ENCODE measurements at places on chromosomes 3 and 15.

DNA sequence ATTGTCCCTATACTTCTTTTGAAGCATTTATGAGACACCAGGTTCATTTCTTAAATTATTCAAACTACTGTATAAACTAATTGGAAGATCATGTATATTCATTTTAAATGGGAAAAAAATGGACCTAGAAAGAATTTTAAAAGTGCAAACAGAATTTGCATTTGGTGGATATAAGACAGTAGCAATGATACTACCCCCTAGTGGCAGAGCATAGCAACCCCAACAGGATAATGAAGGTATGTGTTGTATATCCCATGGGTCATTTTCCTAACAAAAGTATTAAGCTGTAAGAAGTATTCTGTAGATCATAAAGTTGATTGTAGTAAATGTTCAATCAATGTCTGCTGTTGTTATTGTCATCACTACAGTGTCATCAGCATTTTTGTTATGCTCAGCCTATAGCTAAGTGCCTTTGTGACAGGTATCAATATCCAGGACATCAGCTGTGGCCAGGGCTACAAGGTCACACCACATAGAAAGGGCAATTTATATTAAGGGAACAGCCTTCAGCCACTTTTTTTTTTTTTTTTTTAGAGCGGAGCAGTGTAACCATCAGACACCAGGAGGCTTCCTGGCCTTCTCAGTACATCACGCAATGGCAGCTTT is 175.8 kb downstream of the FOXB1 start:
- DNase-seq: no peak
- no peaks in the 10 kb centered on the region for H3K36me3 ChIP-seq
- H3K27ac ChIP-seq: no peak overlapping the region
- H3K4me3 ChIP-seq: no peak overlapping the region

- H3K36me3 ChIP-seq: no peaks in the 10 kb centered on the region
- H3K4me3 ChIP-seq: no peak overlapping the region
- peaks cover 8% of the 10 kb centered on the region for H3K4me1 ChIP-seq
- DNase-seq: no peak
- no peak overlapping the region for H3K27ac ChIP-seq
- H3K27me3 ChIP-seq: no peaks in the 10 kb centered on the region
These were observed 14.0 kb upstream of the SMAD3 start for GRCh38 chr15:67051088-67052045.

DNA sequence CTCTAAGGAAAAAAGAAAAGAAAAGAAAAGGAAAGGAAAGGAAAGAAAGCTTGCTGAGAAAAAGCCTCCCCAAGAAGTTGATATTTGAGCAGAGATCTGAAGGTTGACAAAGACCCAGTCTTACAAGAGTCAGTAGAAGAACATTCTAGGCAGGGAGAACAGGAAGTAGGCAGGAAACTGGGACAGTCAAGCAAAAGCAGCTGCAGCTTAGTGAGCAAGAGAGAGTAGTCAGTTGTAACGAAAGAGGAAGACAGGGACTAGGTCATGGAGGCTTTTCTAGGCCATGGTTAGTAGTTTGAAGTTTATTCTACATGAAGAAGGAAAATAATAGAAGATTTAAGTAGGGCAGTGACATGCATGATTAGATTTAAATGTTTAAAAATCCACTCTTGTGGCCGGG is 31.8 kb upstream of the KLHL6 start:
- no peak overlapping the region for H3K27ac ChIP-seq
- no peak overlapping the region for H3K4me3 ChIP-seq
- DNase-seq: no peak
- H3K36me3 ChIP-seq: no peaks in the 10 kb centered on the region
- peaks cover 31% of the 10 kb centered on the region for H3K4me1 ChIP-seq

DNA sequence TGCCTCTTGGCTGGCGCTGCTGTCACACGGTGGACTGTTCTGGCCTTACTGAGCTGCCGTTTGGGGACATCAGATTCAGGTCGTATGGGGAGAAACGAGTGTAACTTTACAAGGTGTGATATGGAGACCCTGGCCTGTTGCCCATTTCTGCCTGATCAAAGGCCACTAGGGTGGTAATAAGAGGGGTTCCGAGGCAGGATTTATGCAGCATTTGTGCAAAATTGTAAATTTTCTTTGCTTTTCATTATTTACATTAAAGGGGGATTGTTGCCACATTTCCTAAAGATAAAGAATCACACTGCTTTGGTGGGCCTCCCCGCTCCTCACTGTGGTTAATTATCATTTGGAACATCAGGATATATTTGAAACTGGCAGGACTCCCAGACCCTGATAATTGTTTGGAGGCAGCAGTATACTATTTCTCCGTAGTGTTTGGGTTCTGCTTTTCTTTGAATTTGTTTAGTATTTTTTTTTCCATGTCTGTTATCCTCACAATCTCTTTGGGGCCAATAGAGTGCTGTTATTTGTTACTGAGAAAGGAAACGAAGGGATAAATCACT is 891 bp downstream of the NXPE3 start:
- H3K36me3 ChIP-seq: no peaks in the 10 kb centered on the region
- peaks cover 38% of the 10 kb centered on the region for H3K4me1 ChIP-seq
- no peak for DNase-seq
- H3K27me3 ChIP-seq: no peaks in the 10 kb centered on the region

GRCh38 chr3:183172051-183172639 is 9.6 kb upstream of the LAMP3 start:
- DNase-seq: no peak
- no peaks in the 10 kb centered on the region for H3K4me1 ChIP-seq
- H3K4me3 ChIP-seq: no peak overlapping the region

- H3K27me3 ChIP-seq: no peaks in the 10 kb centered on the region
- DNase-seq: no peak
- no peaks in the 10 kb centered on the region for H3K36me3 ChIP-seq
- H3K4me1 ChIP-seq: no peaks in the 10 kb centered on the region
- H3K4me3 ChIP-seq: no peak overlapping the region
These were observed 64.7 kb upstream of the CCDC39 start for GRCh38 chr3:180743813-180744590.

DNA sequence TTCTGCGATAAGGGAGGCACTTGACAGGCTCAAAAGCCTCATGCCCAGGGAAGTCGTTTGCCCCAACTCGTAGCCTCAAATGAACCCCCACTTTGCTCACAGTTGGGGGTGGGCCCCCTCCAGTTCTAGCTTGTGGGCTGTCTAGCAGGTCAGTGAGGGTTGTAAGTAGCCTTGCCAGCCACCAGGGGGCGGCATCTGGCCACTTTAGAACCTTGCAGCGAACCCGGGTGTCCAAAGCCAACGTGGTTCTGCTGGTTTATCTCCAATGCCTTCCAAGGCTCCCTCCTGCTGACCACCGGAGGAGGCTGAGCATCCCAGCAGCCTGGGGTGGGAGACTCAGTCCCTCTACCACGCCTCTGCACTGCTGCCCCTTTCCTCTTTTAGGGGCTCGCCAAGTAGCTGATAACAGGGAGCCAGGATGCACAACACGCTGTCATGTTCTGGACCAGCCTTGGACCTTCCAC is 9.2 kb upstream of the RBSN start:
- no peak overlapping the region for H3K4me3 ChIP-seq
- no peak overlapping the region for H3K27ac ChIP-seq
- DNase-seq: peak; percentile 44
- no peaks in the 10 kb centered on the region for H3K36me3 ChIP-seq

- H3K36me3 ChIP-seq: no peaks in the 10 kb centered on the region
- H3K27ac ChIP-seq: no peak overlapping the region
- H3K4me3 ChIP-seq: no peak overlapping the region
- no peaks in the 10 kb centered on the region for H3K27me3 ChIP-seq
- DNase-seq: no peak
These were observed 5.5 kb downstream of the TATDN2 start for GRCh38 chr3:10253731-10254130.

DNA sequence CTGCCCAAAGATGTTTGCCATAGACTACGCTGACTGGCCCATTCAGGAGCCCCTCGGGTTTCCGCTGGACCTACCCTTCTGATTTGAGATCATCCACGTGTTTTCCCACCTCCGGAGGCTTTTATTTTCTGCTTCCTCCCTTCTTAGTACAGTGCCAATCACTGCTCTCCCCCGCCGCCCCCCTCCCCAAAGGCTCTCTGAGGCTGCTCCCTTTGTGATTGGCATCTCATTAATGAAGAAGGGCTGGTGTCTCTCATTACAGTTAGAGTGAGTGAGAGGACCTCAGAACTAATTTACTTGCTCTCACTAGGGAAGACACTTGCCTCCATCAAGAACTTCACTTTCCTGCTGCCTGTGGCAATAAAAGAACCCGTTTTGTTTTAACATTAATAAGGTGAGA is 284.7 kb upstream of the ICE2 start:
- H3K27ac ChIP-seq: no peak overlapping the region
- peaks cover 28% of the 10 kb centered on the region for H3K4me1 ChIP-seq
- H3K4me3 ChIP-seq: no peak overlapping the region
- no peaks in the 10 kb centered on the region for H3K27me3 ChIP-seq
- no peak for DNase-seq

- no peaks in the 10 kb centered on the region for H3K4me1 ChIP-seq
- no peak for DNase-seq
- H3K27ac ChIP-seq: no peak overlapping the region
- H3K27me3 ChIP-seq: no peaks in the 10 kb centered on the region
These were observed 199.6 kb upstream of the CHRM5 start for GRCh38 chr15:33768670-33769190.

GRCh38 chr15:39786447-39787056 is 3.9 kb upstream of the FSIP1 start:
- no peak for DNase-seq
- no peaks in the 10 kb centered on the region for H3K27me3 ChIP-seq
- no peak overlapping the region for H3K27ac ChIP-seq
- no peak overlapping the region for H3K4me3 ChIP-seq
- H3K36me3 ChIP-seq: no peaks in the 10 kb centered on the region

DNA sequence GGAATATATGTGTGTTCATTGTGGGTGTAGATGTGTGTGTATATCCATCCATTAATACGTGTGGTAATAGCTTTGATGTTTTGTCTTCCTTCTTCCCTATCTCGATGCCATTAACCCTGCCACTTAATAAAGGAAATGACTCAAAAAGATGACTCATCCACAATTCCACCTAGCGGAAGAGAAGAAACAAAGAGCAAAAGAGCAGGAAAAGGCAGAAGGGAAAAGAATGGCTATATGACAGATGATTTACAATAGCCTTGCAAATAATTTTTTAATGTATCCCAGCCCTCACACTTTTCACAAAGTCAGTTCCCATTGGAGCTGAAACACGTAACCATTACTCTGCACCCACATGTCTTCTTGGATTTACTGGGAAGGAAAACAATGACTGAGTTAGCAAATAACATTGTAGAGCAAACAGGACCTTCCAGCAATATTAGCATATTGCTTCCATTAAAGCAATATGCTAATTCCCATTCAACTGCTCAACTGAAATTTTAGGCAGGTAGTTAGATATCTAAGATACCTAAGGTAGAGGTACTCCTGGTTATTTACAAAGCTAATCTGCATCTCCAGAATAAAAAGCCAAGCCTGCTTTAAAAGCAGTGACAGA is 197.2 kb downstream of the KCNAB1 start:
- H3K27me3 ChIP-seq: no peaks in the 10 kb centered on the region
- H3K4me3 ChIP-seq: no peak overlapping the region
- no peaks in the 10 kb centered on the region for H3K36me3 ChIP-seq

DNA sequence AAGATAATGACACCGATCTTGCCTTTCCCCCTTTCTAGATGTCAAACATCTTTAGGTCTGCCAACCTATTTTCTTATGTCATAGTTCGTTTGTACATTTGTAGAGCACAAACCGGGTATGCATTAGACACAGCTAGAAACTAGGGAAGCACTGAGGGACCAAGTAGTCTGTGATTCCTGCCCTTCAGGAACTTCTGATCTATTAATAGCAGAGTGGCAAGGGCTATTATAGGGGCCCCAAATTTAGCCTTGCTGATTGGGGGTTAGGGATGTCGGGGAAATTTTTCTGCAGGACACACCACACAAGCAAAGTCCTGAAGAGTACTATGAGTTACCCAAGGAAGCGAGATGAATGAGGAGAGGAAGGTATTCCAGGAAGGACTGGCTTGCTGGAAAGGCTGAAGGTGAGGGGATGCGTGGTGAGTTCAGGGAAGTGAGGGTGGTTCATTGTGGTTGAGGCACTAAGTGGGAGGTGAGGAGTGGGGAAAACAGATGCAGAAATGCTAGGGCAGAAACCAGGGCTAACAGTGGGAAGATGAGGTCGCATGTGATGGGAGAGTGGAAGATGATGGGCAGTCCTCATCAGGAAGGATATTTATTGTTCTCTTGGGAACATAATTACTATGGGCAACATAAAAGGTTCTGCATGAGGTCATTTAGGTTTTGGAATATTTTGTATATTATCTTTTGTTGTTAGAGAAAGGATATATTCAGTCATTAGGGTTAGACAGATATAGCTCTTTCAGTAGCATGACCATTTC is 144.3 kb downstream of the CMSS1 start:
- DNase-seq: no peak
- H3K27me3 ChIP-seq: no peaks in the 10 kb centered on the region
- H3K4me3 ChIP-seq: no peak overlapping the region
- H3K27ac ChIP-seq: peak overlapping the region; percentile 77

GRCh38 chr3:57126244-57126643 is 38.9 kb downstream of the IL17RD start:
- no peaks in the 10 kb centered on the region for H3K27me3 ChIP-seq
- no peak overlapping the region for H3K4me3 ChIP-seq
- no peak overlapping the region for H3K27ac ChIP-seq

- H3K4me1 ChIP-seq: no peaks in the 10 kb centered on the region
- H3K27me3 ChIP-seq: peaks cover 11% of the 10 kb centered on the region
- H3K36me3 ChIP-seq: no peaks in the 10 kb centered on the region
- no peak overlapping the region for H3K4me3 ChIP-seq
- no peak for DNase-seq
- H3K27ac ChIP-seq: no peak overlapping the region
These were observed 135.4 kb upstream of the LINGO1 start for GRCh38 chr15:77768107-77768506.

DNA sequence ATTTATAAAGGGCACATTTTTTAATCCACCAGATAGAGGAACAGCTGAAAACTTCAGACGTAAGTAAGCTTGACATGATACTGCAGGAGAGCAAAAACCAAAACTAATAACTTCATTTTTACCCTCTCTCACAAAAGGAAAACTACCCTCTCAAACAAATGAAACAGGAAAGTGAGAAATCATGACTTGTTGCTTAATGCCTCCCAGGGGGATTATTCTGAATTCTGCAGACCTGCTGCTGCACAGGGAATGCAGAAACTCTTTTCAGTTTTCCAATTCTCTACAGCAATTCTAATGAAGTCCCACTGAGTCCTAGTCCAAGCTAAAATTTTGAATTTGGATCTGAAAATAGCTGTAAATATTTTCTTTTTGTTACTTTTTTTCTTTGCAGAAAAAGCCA is 637.1 kb upstream of the CCDC54 start:
- H3K4me1 ChIP-seq: no peaks in the 10 kb centered on the region
- no peak overlapping the region for H3K4me3 ChIP-seq
- H3K27ac ChIP-seq: no peak overlapping the region

GRCh38 chr15:69537901-69538300 is 85.3 kb downstream of the RPLP1 start:
- no peak overlapping the region for H3K4me3 ChIP-seq
- no peak overlapping the region for H3K27ac ChIP-seq
- peaks cover 6% of the 10 kb centered on the region for H3K4me1 ChIP-seq
- no peaks in the 10 kb centered on the region for H3K36me3 ChIP-seq

- H3K27me3 ChIP-seq: no peaks in the 10 kb centered on the region
- no peak overlapping the region for H3K4me3 ChIP-seq
- peaks cover 13% of the 10 kb centered on the region for H3K4me1 ChIP-seq
- H3K27ac ChIP-seq: no peak overlapping the region
- no peak for DNase-seq
- peaks cover 33% of the 10 kb centered on the region for H3K36me3 ChIP-seq
These were observed 5.0 kb downstream of the CHCHD4 start for GRCh38 chr3:14119651-14120050.
